ENCODE measurements at places on chromosomes 2 and 18.

- DNase-seq: no peak
Measured at GRCh38 chr2:181851726-181852125, 39.8 kb upstream of the ITPRID2 start.

GRCh38 chr18:45137087-45137419 is 456.4 kb downstream of the SETBP1 start:
- no peak for DNase-seq

- no peak for DNase-seq
Measured at GRCh38 chr2:7018767-7019166, 101.6 kb downstream of the RNF144A start.

DNA sequence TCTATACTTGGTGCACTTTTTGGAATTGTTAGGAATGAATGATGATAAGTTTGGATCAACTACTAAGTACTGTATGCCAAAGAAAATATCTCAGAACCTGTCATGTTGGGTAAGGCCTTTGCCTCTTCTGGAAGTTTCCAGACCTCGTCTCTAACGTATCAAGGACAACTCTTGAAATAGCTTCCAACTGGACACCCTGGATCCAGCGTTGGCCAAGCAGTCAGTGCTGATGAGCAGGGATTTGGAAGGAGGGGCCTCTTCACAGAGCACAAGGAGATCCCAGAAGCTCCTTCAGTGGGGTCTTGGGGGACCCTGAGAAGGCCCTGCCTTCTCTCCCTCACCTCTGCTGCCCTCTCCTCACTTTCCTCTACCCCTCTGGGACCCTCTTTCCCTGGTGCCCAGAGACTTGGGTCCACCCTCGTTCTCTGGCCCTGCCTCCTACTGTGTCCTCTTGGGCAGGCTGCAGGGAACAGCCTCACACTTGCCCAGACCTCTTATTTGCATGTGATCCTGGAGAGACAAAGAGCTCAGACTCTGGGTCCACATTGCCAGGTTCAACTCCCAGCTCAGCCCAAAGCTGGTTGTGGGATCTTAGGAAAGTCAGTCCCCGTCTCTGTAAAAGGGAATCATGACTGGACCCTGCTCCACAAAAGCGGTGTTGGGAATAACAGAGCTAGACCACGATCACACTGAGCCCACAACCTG is 145.8 kb downstream of the COL6A3 start:
- no peak for DNase-seq

GRCh38 chr2:12116228-12116750 is 369.9 kb downstream of the LPIN1 start:
- no peak for DNase-seq

- no peak for DNase-seq
Measured at GRCh38 chr2:30826916-30827315, 19.7 kb upstream of the CAPN13 start.

DNA sequence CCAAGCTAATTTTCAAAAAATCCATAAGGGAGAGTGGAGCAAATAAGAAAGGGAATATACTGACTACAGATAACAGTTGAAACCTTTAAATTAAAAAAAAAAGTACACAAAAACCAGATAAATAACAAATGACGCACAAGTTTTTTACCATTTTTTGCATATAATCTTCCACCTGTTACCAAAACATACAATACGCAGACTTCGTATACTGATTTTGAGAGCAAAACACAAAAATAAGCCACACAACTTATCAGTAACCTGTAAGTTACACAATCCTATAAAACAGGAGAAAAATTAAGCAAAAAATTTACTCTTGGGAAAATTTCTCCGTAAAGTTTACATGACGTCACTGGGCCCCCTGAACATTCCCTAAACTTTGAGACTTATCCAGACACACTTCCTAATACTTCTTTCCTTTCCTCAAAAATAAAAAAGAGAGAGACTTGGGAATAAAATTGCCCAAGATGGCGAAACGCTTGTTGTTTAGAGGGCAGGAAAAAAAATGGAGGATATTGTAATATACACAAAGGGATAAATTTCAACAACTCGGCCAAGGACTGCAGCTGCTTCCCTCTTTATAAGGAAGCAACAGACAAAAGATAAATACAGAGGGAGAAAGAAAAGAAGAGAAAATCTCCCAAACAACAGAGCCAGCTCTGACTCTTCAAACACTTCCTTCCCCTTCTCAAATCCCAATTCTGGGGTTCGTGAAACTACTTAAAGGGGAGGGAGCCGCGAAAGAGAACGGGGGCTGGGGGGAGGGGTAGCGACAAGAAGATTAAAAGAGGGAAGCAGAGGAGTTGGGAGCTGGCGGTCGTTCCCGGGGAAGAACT is 1.6 kb downstream of the BAZ2B start:
- DNase-seq: no peak

- DNase-seq: no peak
Measured at GRCh38 chr18:66013969-66014368, 263.2 kb downstream of the CDH7 start.

DNA sequence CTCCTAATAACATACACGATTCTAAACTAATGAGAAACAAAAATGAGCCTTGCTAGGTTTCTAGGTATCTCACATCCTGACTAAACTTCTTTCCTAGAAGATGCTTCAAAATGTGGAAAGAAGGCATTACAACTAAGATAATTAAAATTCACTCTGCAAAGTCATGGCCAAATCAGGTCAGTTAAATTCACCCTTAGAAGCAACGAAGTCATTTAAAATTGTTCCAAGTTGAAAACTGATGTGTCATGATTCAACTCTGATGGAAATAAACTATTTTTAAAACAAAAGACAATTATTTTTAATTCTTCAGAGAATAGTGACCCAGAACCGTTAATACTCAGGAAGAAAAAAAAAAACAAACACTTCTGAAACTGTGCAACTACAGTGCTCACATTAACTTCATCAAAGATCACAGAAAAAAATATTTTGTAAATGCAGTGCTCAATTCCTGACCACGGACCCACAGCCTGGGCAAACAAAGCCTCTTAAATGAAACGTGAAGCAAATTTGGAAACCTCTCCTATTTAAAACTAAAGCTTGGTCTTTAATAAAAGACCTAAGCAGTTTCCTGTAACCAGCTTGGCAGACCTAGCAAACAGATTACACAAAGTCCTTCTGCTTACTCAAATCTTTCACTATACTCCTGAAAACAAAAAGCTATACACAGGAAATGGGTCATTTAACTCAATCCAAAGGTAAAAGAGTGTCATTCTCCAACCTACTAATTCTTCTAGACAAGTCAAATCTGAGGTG is 39.0 kb downstream of the CHN1 start:
- DNase-seq: no peak

GRCh38 chr2:72991980-72992733 is 74.8 kb downstream of the EMX1 start:
- peak; percentile 63 for DNase-seq

DNA sequence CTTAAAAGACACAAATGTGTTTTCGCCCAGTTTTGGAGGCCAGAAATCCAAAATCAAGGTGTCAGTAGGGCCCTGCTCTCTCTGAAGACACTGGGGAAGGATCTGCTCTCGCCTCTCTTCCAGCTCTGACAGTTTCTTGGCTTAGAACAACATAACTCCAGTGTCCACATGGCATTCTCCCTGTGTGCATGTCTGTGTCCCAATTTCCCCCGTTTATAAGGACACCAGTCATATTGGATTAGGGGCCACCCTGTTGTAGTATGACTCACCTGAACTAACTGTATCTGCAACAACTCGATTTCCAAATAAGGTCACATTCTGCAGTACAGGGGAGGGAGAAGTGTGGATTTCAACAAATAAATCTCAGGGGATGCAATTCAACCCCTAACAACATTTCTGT is 263.2 kb downstream of the SS18 start:
- no peak for DNase-seq

DNA sequence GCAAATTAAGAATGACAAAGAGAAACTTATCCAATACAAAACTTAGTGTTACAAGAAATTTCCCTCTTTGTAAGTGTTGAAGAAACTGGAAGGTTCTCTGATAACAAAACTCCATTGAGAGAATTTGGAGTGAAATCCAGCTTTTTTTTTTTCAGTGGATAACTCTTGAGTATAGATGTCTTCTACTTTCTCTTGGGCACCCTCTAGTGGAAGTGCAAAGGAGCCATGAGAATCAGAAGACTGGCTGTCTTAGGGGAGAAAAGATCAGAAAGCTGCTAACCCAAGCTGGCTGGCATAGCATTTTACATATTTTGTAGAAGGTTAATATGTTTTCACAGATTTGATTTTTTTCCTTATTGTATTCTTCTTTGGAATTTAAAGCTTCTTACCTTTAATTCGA is 138.8 kb upstream of the SATB2 start:
- no peak for DNase-seq

DNA sequence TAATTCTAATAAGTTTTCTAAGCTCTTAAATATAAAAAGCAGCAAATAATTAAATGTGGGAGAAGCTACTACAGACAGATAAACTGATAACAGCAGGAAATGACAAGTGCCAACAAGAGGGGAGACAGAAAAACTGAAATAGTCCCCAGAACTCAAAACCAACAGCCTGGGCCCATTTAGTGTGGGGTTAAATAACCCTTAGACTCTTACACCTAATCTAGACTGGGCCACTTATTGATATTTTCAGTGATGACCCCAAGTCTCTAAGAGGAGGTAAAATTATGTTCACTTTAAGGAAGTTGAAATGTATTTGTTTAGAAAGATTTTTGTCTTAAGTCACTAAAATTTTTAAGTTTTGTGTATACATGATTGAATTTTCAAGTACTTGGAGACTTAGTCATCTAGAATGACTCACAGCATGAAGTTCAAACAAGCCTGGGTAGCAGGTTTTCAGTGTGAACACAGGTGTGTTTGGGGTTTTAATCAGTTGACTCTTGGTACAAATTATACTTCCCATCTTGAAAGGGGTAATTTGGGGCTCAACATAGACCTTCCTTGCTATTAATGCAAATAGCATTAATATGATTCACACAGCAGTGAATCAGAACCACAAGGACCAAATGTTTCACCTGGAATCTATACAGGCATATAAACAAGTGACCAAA is 54.9 kb upstream of the MYO3B start:
- DNase-seq: no peak

DNA sequence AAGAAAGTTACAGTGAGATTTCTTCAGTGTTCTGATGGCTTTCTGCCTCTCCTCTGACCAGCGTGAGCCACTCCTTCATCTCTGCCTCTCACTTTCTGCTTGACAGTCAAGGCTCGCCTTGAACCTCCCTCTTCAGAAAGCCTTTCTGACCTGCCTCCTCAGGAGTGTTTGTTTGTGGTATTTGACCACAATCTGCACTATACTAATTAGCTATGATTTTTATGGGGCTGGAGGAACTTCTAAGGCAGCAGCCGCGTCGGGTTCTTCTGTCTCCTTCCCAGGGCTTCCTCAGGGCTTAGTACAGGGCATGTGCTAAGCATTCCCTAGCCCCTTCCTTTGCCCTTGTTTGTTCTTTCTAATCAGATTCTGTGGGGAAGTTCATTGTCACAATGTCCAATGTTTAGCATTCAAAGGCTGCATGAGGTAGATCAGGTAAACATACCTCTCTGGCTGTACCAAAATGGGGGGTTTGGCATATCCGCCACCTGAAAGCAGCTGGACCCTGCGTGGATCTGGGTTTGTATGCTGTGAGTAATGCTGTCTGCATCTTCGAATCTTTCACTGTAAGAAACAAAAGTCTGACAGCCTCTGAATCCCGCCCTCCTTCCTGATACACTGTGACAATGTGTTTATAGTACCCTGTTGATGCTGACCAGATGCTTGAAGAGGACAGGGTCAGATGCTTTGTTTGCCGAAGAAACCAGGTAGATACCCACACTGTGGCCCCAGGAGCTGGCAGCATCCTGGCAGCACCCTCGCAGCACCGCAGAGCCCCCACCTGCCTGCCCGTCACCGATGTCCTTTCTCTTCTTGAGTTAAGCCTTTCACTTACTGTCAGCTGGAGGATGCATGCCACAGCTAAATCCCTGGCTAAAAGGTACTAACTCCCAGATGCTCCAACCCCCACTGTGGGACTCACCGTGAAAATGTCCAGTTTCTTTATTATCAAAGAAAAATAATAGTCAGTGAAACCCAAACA is 260.8 kb upstream of the HDAC4 start:
- DNase-seq: no peak

DNA sequence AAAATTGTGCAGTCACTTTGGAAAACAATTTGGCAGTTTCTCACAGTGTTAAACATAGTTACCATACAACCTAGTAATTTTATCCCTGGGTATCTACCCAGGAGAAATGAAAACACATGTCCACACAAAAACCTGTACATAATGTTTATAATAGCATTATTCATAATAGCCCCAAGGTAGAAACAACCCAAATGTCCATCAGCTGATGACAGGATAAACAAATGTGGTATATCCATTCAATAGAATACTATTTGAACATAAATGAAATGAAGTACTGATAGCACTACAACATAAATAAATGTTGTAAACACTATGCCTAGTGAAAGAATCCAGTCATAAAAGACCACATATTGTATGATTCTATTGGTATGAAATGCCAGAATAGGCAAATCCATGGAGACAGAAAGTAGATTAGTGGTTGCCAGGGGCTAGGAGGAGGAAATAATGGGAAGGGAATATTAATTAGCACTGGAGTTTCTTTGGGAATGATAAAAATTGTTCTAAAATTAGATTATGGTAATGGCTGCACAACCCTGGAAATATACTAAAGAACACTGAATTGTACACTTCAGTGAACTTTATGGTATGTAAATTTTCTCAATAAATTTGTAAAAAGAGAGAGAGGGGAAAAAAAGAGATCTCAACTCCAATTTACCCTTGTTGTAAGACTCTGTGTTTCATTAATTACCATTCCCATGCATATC is 20.8 kb upstream of the VIT start:
- no peak for DNase-seq

- DNase-seq: no peak
Measured at GRCh38 chr2:62537814-62538213, 31.8 kb upstream of the TMEM17 start.

DNA sequence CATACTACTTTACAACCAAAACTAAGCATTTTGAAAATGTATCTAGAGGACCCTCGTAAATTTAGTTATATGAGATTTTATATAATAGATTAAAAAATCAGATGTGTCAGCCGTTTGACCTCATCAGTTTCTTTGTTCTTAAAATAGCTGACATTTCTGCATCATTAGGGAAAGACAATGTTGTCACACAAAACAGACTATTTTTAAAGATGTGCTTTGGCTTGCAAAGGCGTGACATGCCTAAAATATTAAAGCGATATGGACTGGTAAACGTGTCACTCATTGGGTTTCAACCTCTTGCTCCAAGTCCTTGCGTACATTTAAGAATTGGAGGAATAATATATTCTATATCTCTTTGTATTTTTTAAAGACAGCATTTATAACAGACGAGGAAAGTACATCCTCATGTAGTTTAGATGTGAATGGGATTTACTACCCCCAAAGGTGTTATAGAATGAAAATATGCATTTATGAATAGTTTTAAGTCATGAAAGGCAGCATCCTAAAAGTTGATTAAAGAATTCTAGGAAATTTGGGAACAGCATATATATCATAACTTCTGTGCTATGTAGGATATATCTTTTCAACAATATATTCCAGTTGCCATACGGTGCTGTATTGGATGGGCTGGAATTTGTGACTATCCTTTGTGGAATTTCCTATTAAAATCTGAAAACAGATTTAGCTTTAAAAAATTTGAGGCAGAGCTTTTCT is 3.8 kb downstream of the MYL12A start:
- DNase-seq: no peak

Data from aorta (tissue), 5 donors.